ENCODE measurements at places on chromosomes 5 and 9. TPM values are rescaled to one million over a fixed set of nuclear protein-coding genes. Genes with fewer than 3 reads are reported as not detected.

The PCDHA1 gene
- under 0.01 TPM for total RNA-seq

The C9 gene
- 0.11 TPM for total RNA-seq

The SPAG8 gene
- not detected for total RNA-seq

The GADD45G gene
- total RNA-seq: 0.09 TPM

The EFNA5 gene
- 184 TPM for total RNA-seq

The CARTPT gene
- not detected for total RNA-seq

The PCDHA3 gene
- total RNA-seq: 0.11 TPM

The TEK gene
- total RNA-seq: 275 TPM

The FAM170A gene
- not detected for total RNA-seq

The HAND1 gene
- total RNA-seq: not detected

The SHOC1 gene
- total RNA-seq: not detected

The PCDHGA3 gene
- total RNA-seq: 0.54 TPM

The IL7R gene
- 0.65 TPM for total RNA-seq

The MSMP gene
- total RNA-seq: 57.2 TPM

The SIMC1 gene
- 1.6 TPM for total RNA-seq

The BTNL3 gene
- under 0.01 TPM for total RNA-seq

The PWWP2A gene
- 14.3 TPM for total RNA-seq

The ACOT12 gene
- not detected for total RNA-seq

The PPP3R2 gene
- total RNA-seq: not detected

The SPATA31D4 gene
- not detected for total RNA-seq

The GFPT2 gene
- total RNA-seq: 1.2 TPM

The QRFP gene
- total RNA-seq: not detected

The GPR151 gene
- not detected for total RNA-seq

The SOWAHA gene
- not detected for total RNA-seq

The TLE4 gene
- 17.4 TPM for total RNA-seq

The SPATA9 gene
- not detected for total RNA-seq

The FABP6 gene
- total RNA-seq: not detected

The CCDC69 gene
- total RNA-seq: 0.54 TPM

The RAI14 gene
- 215 TPM for total RNA-seq
